ENCODE measurements at places on chromosomes 3 and 15. TPM values are rescaled to one million over a fixed set of nuclear protein-coding genes. Genes with fewer than 3 reads are reported as not detected.
A peak's percentile ranks its signal among the peaks of the same experiment; 100 is the strongest.

GRCh38 chr15:89704411-89704810 is 13.8 kb downstream of the WDR93 start:
- no peak for DNase-seq

DNA sequence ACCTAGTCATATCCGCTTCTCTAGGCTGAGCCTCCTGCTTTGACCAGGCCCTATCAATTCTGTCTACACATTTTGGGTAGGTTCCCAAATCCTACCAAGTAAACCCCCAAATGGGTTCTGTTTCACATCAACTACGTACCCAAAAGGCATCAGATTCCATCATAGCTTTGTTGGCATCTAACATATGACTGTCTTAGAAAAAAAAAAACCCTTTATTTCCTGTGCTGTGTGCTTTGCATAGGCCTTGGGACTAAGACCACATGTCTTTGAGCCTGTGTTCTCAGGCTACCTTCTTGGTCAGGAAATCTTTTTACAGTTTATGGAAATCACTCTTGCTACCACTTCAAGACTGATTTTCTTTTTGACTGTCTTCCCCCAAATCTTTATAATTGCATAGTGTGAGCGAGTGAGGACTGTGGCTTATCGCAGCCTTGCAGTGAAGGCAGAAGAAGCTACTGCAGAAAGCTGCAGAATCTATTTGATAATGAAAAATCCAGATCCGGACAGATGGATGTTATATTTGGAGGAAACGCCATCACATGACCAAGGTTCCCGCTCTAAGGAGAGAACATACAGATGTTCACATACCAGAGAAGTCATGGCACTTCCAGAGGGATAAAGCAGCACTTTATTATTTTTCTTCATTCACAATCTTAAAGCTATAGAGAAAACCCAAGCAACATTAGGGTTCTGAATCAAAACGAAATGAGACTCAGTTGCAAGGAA is 111.2 kb downstream of the EOMES start:
- no peak for DNase-seq

- no peak for DNase-seq
Observed at GRCh38 chr3:184372911-184373310, 5.1 kb downstream of the THPO start.

ITPKA gene
- 6.7 TPM for total RNA-seq

PARP15 gene
- total RNA-seq: not detected

LSMEM2 gene
- not detected for total RNA-seq

DNA sequence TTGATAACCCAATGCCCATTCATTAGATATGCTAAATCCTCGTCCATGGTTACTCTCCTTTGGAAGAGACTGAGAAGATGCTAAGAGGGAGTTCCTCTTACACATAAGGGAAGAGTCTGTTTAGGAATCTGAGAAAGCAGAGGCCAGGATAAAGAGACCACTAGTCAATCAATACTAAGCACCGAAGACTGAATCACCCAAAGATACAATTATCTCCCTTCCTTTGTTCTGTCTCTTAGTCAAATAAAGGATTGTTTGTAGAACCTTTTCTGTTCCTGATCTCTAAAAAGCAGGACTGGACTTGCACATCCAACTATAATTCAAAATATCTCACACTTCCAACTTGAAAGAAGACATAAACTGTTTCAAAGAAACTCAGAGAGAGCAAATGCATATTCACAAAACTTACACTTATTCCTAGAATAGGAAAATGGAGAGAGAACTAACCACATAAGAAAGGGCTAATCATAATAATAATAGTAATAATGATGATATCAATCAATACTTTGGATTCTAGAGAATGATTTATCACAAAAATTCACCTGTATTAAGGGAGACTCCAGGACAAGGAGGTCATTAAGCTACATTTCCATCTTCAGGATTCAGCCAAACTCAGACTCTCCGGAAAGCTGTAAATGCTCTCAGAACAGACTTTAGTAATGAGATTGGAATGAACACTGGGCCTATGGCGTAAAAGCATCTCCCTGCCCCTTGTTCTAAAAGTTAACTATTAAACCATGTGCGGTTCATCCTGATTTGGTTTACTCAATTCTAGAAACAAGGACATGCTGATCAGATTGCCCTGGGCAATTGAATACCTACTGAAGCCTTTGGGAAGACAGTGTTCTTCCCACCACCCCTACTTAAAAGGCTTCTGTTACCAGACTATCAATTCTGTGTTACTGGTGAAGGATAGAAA is 401.5 kb downstream of the ZBTB20 start:
- peak; percentile 73 for DNase-seq

- DNase-seq: no peak
Observed at GRCh38 chr3:184914628-184915027, 102.7 kb downstream of the VPS8 start.

CCDC54 gene
- not detected for total RNA-seq

ZNF662 gene
- total RNA-seq: not detected

- no peak for DNase-seq
Observed at GRCh38 chr15:58694641-58695398, 54.7 kb downstream of the ADAM10 start.

GRCh38 chr15:78149805-78150751 is 916 bp downstream of the IDH3A start:
- DNase-seq: peak; percentile 30

- no peak for DNase-seq
Observed at GRCh38 chr3:117550766-117551165, 841.2 kb downstream of the TUSC7 start.

DNA sequence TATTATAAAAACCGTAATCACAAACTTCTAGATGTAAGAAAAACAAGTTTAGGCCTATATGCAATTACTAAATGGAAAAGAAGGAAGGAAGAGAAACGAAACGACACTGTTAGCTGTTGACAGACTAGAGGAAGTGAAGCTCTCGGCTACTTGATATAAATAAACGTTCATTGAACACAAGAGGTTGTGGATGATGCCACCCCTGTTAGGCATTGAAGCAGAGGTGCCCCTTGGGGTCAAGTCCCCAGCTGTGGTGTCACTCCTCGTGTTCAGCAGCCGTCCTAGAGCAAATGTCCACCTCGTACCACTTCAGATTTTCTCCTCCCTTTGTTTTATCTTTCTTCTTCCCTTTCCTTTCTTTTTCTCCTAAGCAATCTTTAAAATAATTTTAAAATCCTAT is 146.5 kb upstream of the UBE2E1 start:
- no peak for DNase-seq

DNA sequence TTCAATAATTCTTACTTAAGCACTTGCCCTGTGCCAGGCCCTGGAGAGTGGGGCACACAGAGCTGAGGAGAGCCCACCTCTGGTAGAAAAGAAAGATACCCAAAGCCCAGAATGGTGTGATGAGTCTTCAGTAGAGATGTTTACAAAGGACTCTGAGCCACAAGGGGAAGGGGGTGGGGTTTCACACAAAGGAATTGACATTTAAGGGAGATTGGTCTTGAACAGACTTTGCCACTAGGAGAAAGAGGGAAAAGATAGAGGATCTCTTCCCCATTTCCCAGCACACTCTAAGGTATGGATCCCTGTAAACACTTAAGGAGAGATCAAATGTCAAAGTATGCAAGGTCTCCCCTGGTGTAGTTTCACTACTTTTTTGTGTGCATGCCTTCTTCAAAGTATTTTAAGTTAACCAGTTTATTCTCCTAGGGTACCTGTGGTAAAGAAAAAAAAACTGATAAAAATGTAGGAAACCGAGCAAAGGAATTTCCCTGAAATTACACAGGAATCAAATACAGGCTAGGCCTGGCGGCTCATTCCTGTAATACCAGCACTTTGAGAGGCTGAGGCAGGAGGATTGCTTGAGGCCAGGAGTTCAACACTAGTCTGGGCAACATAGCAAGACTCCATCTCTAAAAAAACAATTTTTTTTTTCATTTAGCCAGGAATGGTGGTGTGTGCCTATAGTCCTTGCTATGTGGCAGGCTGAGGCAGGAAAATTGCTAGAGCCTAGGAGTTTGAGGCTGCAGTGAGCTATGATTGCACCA is 117.6 kb upstream of the SKOR1 start:
- DNase-seq: no peak

- no peak for DNase-seq
Observed at GRCh38 chr15:98765610-98766009, 117.3 kb downstream of the IGF1R start.

FGF7 gene
- total RNA-seq: not detected

GRCh38 chr3:89606151-89606550 is 498.7 kb downstream of the EPHA3 start:
- DNase-seq: no peak

GRM7 gene
- not detected for total RNA-seq

DNA sequence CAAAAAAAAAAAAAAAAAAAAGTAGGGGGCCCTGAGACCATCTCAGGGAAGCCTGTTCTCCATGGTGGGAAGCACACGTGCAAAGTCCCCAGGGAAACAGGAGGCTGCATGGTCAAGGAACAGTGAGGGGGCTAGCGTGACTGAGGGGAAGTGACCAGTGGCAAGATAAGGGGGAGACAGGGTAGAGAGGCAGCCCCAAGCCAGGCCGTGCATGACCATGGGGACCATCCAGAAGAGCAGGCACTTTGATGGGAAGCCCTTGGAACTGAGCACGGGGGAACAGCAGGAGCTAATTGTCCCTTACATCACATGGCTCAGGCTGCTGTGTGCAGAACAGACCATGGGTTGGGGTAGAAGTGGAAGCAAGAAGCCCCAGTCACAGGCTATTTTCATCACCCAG is 196.2 kb downstream of the NTRK3 start:
- no peak for DNase-seq

DNA sequence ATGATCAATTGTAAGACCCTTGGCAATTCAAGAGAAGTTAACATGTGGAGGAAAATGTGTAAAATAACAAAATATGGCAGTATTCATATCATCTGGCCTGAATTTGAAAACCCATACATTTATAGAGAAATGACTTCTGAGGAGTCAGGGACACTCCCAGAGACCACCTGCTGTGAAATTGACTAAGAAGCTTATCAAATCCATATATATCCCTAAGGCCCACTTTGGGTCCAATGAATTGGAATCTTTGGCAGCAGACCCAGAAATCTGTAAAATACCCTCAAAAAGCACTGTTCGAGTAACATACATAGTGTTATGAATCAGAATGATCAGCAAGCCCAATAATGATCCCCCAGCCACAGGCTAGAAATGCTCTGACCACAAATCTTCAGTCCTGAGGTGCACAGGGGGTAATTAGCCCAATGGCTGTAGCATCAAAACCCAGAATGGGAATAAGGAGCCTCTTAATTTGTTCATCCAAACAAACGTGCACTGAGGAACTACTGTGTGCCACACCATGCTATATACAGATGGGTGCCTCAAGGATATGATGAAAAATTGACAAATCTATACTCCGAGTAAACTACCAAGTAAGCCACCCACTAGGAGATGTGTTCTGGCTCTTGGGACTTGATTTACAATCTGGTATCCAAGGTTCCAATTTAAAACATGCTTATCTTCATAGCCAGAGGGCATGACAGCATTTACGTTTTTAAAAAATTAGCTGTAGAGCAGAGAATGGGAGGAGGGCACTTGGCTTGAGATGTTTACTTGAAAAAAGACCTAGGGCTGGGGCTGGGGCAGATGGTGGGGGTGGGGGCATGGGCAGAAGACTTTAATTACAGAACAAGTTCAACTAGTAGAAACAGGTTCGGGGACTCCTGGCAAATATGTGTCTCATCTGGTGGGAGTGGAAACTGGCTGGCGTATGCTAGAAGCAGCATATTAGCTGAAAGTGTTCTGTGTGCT is 9.1 kb upstream of the ARHGEF3 start:
- no peak for DNase-seq

MAGI1 gene
- total RNA-seq: 1.3 TPM

- DNase-seq: peak; percentile 81
Observed at GRCh38 chr15:24772686-24773373, 97.3 kb downstream of the NPAP1 start.

ZNF280D gene
- total RNA-seq: 10.7 TPM

- DNase-seq: no peak
Observed at GRCh38 chr15:49155834-49156627, 632 bp upstream of the COPS2 start.

CD86 gene
- not detected for total RNA-seq

GRCh38 chr3:178072391-178073305 is 463.6 kb upstream of the KCNMB2 start:
- DNase-seq: no peak

- DNase-seq: peak; percentile 10
Observed at GRCh38 chr3:49652903-49653415, 21.2 kb upstream of the APEH start.

DNA sequence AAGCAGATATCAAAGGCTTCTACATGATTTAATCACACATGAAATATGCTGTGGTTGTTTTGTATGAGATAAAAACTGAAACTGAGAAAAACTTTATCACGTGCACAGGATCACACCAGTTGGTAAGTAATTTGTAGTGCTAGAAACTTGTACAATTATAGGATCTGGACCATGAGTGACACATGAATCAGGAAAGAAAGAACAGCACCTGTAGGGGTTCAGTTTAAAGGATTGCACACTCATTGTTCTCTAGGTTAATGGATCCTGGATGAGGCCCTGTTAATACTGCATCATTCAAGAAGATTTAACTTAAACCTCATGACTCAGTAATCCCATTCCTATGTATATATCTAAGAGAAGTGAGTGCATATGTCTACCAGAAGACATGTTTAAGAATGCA is 87.9 kb downstream of the STT3B start:
- no peak for DNase-seq

DNA sequence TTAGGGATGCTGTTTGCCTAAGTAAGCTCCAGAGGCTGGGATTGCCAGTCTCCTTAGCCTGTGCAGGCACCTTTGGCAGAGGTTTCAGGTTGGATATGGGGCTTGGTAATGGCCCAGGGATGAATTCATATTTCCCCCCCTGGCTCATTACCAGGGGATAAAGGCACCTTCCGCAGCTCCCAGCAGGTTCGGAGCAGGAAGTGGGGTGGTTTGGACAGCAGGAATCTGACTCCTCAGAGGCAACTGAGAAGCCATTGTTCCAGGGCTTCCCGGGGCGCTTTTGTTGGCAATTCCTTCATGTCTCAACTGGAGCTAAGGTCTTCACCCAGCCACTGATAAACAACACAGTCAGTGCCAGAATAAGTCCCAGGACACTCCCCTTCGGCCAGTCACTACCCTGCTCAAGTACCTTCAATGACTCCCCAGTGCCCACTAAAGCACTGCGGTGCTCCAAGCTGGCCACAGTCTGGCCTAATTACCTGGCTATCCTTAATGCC is 85.3 kb upstream of the SLC6A6 start:
- no peak for DNase-seq

KLHDC8B gene
- total RNA-seq: 26.2 TPM

ACP3 gene
- not detected for total RNA-seq

DNA sequence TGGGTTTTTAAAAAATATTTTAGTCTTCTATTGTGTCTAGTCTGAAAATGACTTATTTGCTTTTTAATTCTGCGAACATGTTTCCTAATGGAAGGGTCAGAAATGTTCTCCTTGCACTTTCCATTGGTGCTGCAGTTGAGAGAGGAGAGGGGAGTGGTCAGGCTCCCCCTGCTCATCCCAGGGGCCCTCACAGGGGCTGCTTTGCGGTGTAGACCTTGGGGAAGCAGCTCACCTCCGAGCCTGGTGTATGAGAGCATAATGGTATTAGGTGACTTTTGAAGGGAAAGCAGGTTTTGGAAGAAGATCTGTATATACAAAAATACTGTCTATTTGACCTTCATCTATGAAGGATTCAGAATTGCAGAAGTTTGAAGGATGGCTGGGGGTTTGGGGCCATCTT is 28.3 kb downstream of the APBA2 start:
- no peak for DNase-seq

CEMIP gene
- not detected for total RNA-seq

ISY1 gene
- total RNA-seq: 42.0 TPM

GRCh38 chr3:148223266-148223665 is 474.4 kb upstream of the AGTR1 start:
- no peak for DNase-seq
